ENCODE measurements at places on chromosomes 7 and 10. TPM values are rescaled to one million over a fixed set of nuclear protein-coding genes. Genes with fewer than 3 reads are reported as not detected.

TSPAN13 gene
- 1.1 TPM for total RNA-seq

HHEX gene
- total RNA-seq, result 3.7 TPM

ZC3HAV1L gene
- total RNA-seq, result 6.1 TPM

DNA sequence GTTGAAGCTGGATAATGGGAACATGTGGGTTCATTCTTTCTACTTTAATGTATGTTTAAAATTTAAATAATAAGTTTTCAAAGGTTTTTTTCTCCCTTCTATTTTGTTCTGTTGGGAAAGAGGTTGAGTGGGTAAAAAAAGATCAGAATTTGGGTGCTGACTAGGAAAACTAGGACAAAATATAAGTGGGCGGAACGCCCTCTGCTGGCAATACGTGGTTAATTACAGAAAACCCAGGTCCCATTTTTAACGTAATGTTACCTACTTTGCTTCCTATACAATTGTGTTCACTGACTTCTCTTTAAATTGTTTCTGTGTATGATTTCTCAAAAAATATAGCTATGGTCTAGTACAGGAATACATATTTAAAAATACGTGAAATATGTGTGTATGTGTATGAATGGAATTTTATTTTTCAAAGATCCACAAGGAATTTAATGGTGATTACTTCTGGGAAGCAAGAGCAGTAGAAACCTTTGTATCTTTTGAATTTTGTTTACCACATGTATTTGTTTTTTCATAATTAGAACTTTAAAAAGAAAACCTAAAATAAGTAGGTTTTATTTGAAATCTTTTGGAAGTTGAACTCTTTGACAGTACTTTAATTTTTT is 8.7 kb downstream of the ECD start:
- H3K36me3 ChIP-seq, result peaks cover 4% of the 10 kb centered on the region
- H3K27me3 ChIP-seq, result no peaks in the 10 kb centered on the region
- H3K4me3 ChIP-seq, result no peak overlapping the region
- DNase-seq, result peak; percentile 30

- no peak for DNase-seq
- H3K4me3 ChIP-seq, result no peak overlapping the region
- H3K36me3 ChIP-seq, result peaks cover 12% of the 10 kb centered on the region
- H3K4me1 ChIP-seq, result no peaks in the 10 kb centered on the region
- no peaks in the 10 kb centered on the region for H3K27me3 ChIP-seq
Observed at GRCh38 chr10:5904227-5904626, 14.2 kb downstream of the FBH1 start.

DNA sequence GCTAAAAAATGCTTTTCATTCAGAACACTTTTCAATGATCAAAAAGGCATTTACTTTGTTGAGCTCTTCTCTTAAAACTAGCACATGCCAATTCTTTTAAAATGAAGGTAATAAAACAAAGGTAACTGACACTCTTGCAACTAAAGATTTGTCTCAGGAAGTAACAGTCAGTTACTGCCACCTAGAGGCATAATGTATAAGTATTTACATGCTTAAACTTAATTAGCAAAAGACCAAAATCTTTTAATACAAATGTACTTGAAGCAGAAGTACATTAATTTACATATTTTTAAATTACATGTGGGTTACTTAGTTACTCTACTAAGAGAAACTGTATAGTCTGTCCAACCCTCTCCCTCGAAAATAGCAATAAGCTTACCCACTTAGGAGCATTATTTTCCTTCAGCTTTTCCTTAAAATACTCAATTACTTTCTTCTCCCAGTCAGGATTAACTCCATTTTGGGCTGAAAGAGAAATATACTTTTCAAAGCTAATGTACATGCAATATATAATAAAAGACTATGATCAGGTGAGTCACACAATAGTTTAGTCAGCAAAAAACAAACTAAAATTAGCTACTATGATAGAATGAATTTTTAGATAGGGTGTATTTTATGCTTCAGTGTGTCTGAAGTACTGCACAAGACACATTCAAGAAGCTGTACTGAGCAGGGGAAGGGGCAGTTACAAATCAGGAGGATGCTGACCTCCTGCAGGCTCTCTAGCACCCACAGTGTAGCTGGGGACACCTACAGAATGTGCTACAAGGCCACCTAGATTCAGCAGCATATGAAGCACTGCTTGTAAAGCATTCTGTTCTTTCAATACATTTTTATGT is 13.0 kb downstream of the MCMBP start:
- H3K4me3 ChIP-seq, result no peak overlapping the region
- peaks cover 5% of the 10 kb centered on the region for H3K4me1 ChIP-seq
- DNase-seq, result no peak
- peaks cover 4% of the 10 kb centered on the region for H3K36me3 ChIP-seq

TMEM229A gene
- not detected for total RNA-seq

SLC16A12 gene
- not detected for total RNA-seq

UROS gene
- total RNA-seq, result 28.9 TPM

- H3K4me1 ChIP-seq, result no peaks in the 10 kb centered on the region
- no peaks in the 10 kb centered on the region for H3K27me3 ChIP-seq
- no peak overlapping the region for H3K27ac ChIP-seq
- DNase-seq, result no peak
- H3K36me3 ChIP-seq, result no peaks in the 10 kb centered on the region
Observed at GRCh38 chr7:134636008-134636449, 10.6 kb upstream of the BPGM start.

DNA sequence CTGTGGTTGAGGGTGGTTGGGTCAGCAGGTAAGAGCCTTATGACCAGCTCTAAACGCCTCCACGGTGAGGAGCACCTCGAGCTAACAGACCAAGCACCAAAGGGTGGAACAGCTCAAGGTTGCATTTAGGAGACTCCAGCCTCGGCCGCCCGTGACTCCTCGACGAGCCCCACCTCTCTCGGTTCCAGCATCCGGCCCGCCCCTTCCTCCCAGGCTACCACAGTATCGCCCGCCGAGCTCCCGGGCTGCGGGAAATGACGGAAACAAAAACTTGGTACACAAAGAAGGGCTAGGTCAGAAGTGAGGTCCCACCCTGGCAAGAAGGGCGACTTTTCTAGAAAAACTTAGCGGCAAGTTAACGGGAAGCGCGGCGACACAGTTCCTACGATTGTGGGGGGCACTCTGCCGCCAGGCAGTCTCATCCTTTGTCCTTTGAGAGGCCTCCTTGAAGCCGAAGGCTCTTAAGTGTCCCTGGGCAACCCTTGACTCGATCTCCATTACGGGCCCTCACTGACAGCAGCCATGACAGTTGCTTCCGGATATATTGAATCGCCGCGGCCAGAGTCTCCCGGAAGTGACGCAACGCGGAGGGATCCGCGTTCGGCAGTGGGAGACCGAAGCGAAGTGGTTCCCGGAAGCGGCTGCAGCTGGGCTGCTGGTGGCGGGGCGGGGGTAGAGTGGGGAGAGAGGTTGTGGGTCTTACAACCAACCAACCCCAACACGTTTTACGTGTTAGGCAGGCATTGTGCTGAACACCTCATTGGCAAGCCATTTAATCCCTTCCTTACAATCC is 40.2 kb upstream of the ZNF518A start:
- H3K27me3 ChIP-seq, result peaks cover 12% of the 10 kb centered on the region
- DNase-seq, result peak; percentile 90
- H3K4me3 ChIP-seq, result peak overlapping the region; percentile 97
- peaks cover 12% of the 10 kb centered on the region for H3K4me1 ChIP-seq

POP7 gene
- total RNA-seq, result 17.8 TPM

UTF1 gene
- total RNA-seq, result 0.23 TPM

SPDYE6 gene
- total RNA-seq, result not detected

DNA sequence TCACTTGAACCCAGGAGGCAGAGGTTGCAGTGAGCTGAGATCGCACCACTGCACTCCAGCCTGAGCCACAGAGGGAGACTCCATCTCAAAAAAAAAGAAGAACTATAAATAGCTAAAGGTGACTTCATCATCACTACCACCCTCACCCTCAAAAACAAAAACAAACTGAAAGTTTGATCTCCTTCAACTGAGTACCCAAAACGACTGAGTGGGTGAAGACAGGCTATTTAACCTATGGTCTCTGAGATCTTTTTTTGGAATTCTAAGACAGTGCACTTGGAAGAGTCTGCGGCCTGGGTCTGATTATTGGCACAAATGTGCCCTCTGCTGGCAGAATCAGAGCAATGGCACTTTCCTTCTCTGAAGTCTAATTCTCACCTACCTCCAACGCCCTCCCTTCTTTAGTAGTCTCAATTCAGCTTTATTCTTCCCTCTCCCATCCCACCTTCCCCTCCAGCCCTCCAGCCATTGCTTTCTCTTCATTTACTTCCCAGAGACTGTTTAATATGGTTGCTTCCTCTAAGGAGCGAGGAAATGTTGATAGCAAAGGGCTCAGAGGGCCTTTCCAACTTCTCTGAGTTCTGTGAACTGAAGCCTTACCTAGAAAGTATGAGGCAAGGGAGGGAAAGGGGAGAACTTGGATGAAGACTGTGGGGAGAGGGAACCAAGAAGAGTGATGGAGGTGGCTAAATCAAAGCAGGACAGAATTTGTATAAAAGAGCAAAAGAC is 2.9 kb upstream of the MYOZ1 start:
- no peaks in the 10 kb centered on the region for H3K36me3 ChIP-seq
- no peak overlapping the region for H3K27ac ChIP-seq
- DNase-seq, result peak; percentile 42

- no peaks in the 10 kb centered on the region for H3K27me3 ChIP-seq
- H3K27ac ChIP-seq, result no peak overlapping the region
- H3K4me1 ChIP-seq, result no peaks in the 10 kb centered on the region
- DNase-seq, result no peak
- H3K4me3 ChIP-seq, result no peak overlapping the region
- no peaks in the 10 kb centered on the region for H3K36me3 ChIP-seq
Observed at GRCh38 chr10:88849234-88849633, 2.4 kb downstream of the ANKRD22 start.

- no peaks in the 10 kb centered on the region for H3K4me1 ChIP-seq
- no peak for DNase-seq
- no peak overlapping the region for H3K27ac ChIP-seq
- no peak overlapping the region for H3K4me3 ChIP-seq
Observed at GRCh38 chr7:22302951-22303423, 54.0 kb downstream of the RAPGEF5 start.

- DNase-seq, result no peak
- H3K27me3 ChIP-seq, result no peaks in the 10 kb centered on the region
Observed at GRCh38 chr10:82543631-82544030, 668.6 kb downstream of the NRG3 start.

- H3K27ac ChIP-seq, result no peak overlapping the region
- H3K36me3 ChIP-seq, result no peaks in the 10 kb centered on the region
- no peak overlapping the region for H3K4me3 ChIP-seq
- H3K27me3 ChIP-seq, result no peaks in the 10 kb centered on the region
- no peaks in the 10 kb centered on the region for H3K4me1 ChIP-seq
- DNase-seq, result no peak
Observed at GRCh38 chr7:66609176-66609575, 19.5 kb upstream of the KCTD7 start.

MINDY4 gene
- total RNA-seq, result 0.60 TPM

GRCh38 chr7:27933671-27934565 is 194.0 kb downstream of the TAX1BP1 start:
- no peak overlapping the region for H3K4me3 ChIP-seq
- no peaks in the 10 kb centered on the region for H3K36me3 ChIP-seq
- no peaks in the 10 kb centered on the region for H3K4me1 ChIP-seq
- DNase-seq, result no peak
- H3K27me3 ChIP-seq, result no peaks in the 10 kb centered on the region

GRCh38 chr10:51235865-51236264 is 161.6 kb downstream of the PRKG1 start:
- no peak for DNase-seq
- no peak overlapping the region for H3K27ac ChIP-seq
- no peaks in the 10 kb centered on the region for H3K27me3 ChIP-seq
- H3K36me3 ChIP-seq, result no peaks in the 10 kb centered on the region
- no peak overlapping the region for H3K4me3 ChIP-seq

DNA sequence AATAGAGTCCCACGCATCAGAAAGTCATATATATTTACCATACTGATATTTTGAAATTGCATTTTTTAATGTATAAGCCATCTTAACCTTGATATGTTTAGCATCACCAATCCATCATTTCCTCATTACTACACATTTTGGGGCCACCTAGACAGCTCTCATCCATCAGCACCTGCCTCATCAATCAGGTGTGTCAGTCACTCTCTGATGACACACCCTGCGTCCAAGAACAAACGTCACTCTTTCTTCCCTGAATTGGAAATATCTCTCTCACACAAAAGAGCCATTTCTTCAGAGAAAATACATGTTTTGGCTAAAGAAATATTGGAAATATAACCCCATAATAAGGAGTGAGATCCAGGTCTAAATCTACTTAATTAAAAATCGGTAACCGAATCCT is 38.9 kb upstream of the RSU1 start:
- H3K4me1 ChIP-seq, result no peaks in the 10 kb centered on the region
- H3K27ac ChIP-seq, result no peak overlapping the region
- DNase-seq, result no peak
- no peaks in the 10 kb centered on the region for H3K27me3 ChIP-seq
- H3K36me3 ChIP-seq, result no peaks in the 10 kb centered on the region
- H3K4me3 ChIP-seq, result no peak overlapping the region

SHTN1 gene
- 0.35 TPM for total RNA-seq

DDIT4 gene
- total RNA-seq, result 40.7 TPM

CYP26C1 gene
- 0.49 TPM for total RNA-seq

DNA sequence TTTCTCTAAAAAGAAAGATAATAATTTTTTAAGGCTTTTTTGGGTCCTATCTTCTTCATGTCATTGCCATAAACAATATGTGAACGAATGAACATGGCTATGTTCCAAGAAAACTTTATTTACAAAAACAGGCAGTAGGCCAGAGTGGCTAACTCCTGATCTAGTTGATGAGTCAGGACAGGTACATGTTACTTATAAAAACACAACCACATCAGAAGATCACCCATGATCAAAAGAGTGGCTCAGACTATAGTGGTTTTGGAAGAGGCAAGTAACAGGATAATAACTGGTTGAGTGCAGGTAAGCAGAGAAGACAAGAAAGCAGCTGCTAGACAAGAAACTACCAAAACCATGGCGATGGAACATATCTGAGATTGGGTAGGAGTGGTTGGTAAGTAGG is 468.7 kb downstream of the KCNMA1 start:
- H3K4me3 ChIP-seq, result no peak overlapping the region
- no peaks in the 10 kb centered on the region for H3K36me3 ChIP-seq
- no peak for DNase-seq

DNA sequence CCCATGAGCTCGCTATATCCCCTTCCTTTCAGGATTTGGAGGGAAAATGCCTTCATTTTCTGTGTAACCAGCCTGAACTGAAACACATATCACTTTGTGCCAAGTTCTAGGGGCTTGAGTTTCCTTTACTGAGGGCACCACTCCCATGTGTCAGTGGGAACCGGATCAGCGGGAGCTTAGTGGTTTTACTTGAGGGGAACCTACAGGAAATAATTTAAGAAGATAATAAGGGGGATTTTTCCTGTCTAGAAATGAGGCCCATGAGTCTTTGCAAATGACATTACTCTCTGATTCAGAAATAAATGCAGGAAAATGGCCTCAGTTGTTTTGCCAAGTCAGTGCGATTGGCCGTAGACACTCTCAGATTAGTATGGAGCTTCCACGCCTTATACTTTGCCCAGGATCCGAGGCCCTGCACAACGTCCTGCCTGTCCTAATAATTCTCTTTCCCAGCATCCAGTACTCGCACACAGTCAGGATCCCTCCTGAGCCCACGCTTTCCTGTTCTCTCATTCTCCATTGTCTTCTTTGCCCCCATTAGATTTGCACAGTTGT is 86.4 kb upstream of the LYZL1 start:
- DNase-seq, result no peak
- H3K27ac ChIP-seq, result no peak overlapping the region
- no peak overlapping the region for H3K4me3 ChIP-seq
- H3K4me1 ChIP-seq, result no peaks in the 10 kb centered on the region
- no peaks in the 10 kb centered on the region for H3K36me3 ChIP-seq
